H9 (cell line): ENCODE measurements at places on chromosomes 1 and 21.

GRCh38 chr1:245411245-245412036 is 256.7 kb downstream of the KIF26B start:
- no peak overlapping the region for H3K27ac ChIP-seq
- H3K4me3 ChIP-seq = no peak overlapping the region
- no peaks in the 10 kb centered on the region for H3K4me1 ChIP-seq
- no peak for DNase-seq
- H3K36me3 ChIP-seq = no peaks in the 10 kb centered on the region
- no peaks in the 10 kb centered on the region for H3K27me3 ChIP-seq

DNA sequence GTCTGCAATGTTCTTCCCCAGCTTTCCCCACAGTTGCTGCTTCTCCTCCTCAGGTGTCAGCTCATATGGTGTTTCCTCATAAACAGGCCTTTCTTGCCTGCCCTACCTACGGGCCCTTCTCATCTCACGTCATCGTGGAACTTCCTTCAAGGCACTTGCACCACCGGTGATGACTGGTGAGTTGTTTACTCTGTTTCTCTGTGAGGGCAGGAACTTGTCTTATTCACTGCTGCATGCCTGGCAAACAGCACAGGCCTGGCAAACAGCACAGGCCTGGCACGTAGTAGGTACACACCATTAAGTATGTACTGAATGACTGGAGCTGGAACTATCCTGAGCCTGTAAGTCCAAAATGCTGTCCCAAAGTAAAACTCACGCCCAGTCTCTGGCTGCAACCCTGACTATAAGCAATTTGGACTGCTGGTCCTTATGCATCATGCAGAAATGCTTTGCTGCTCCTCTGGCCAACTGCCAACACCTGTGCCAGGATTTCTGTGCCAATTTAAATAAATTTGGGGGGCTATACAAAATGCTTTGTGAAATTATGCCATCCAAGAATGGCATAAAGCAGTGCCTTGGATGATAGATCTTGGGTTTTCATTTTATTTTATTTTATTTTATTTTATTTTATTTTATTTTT is 25.7 kb downstream of the STK40 start:
- H3K36me3 ChIP-seq = peaks cover 7% of the 10 kb centered on the region
- no peak overlapping the region for H3K27ac ChIP-seq
- no peak for DNase-seq
- H3K4me1 ChIP-seq = no peaks in the 10 kb centered on the region
- H3K27me3 ChIP-seq = no peaks in the 10 kb centered on the region

- no peak overlapping the region for H3K27ac ChIP-seq
- no peaks in the 10 kb centered on the region for H3K27me3 ChIP-seq
- H3K4me1 ChIP-seq = peaks cover 15% of the 10 kb centered on the region; the same call in 1 of the 2 replicates
- no peaks in the 10 kb centered on the region for H3K36me3 ChIP-seq
- peak; percentile 52 for DNase-seq
- no peak overlapping the region for H3K4me3 ChIP-seq
These were observed 5.6 kb downstream of the RORC start for GRCh38 chr1:151825751-151826660.

- DNase-seq = no peak
- peaks cover 3% of the 10 kb centered on the region; the same call in 1 of the 2 replicates for H3K4me1 ChIP-seq
- H3K27ac ChIP-seq = no peak overlapping the region
- H3K36me3 ChIP-seq = peaks cover 16% of the 10 kb centered on the region
- no peak overlapping the region for H3K4me3 ChIP-seq
These were observed 46.4 kb downstream of the NUAK2 start for GRCh38 chr1:205275133-205275532.

- no peak overlapping the region for H3K27ac ChIP-seq
- no peaks in the 10 kb centered on the region for H3K27me3 ChIP-seq
- no peaks in the 10 kb centered on the region for H3K4me1 ChIP-seq
These were observed 280.6 kb downstream of the ZP4 start for GRCh38 chr1:237610157-237610556.

- no peaks in the 10 kb centered on the region for H3K4me1 ChIP-seq
- no peak overlapping the region for H3K27ac ChIP-seq
- no peak for DNase-seq
- no peak overlapping the region for H3K4me3 ChIP-seq
- no peaks in the 10 kb centered on the region for H3K36me3 ChIP-seq
These were observed 125.6 kb downstream of the URB2 start for GRCh38 chr1:229751610-229752009.

- H3K36me3 ChIP-seq = peaks cover 30% of the 10 kb centered on the region
- H3K27me3 ChIP-seq = no peaks in the 10 kb centered on the region
- no peak for DNase-seq
- no peak overlapping the region for H3K4me3 ChIP-seq
- no peak overlapping the region for H3K27ac ChIP-seq
These were observed 5.6 kb downstream of the PRCC start for GRCh38 chr1:156772728-156773497.

DNA sequence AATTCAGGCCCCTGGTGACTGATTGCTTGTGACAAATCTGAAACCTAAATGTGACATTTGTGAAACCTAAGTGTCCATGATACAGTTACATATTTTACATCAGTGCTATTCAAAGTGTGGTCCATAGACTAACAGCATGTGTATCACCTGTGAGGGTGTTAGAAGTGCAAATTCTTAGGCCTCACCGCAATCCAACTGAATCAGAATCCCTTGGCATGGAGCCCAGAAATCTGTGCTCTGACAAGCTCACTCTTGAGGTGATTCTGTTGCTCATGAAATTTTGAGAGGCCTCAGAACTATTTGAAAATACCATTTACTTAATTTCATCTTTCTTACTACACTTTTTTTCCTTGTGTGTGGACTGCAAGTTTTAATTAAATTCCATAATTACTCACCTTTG is 587.9 kb downstream of the ADGRL2 start:
- no peak overlapping the region for H3K27ac ChIP-seq
- DNase-seq = no peak

DNA sequence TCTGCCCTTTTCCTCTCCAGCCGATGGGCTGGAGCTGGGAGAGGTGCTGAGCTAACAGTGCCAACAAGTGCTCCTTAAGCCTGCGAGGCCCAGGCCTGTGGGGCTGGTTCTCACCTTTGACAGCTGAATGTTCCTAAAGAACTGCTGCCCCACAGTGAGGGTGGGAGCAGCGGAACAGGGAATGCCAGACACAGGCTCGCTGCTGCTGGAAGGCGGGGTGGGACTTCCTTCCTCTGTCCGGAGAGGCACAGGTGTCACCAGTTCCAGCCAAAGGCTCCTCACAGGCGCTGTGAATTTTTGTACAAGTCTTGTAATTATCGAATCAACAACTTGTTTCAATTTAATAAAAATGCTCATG is 47.1 kb downstream of the COQ8A start:
- DNase-seq = no peak
- peaks cover 21% of the 10 kb centered on the region for H3K36me3 ChIP-seq
- no peaks in the 10 kb centered on the region for H3K4me1 ChIP-seq

- peak; percentile 59 for DNase-seq
- H3K4me3 ChIP-seq = no peak overlapping the region
- H3K27me3 ChIP-seq = no peaks in the 10 kb centered on the region; the same call in 1 of the 2 replicates
- H3K27ac ChIP-seq = no peak overlapping the region
- H3K36me3 ChIP-seq = no peaks in the 10 kb centered on the region
- peaks cover 7% of the 10 kb centered on the region for H3K4me1 ChIP-seq
These were observed 858.7 kb downstream of the USP25 start for GRCh38 chr21:16588433-16588860.

- H3K4me3 ChIP-seq = no peak overlapping the region
- DNase-seq = no peak
- no peak overlapping the region for H3K27ac ChIP-seq
- H3K27me3 ChIP-seq = no peaks in the 10 kb centered on the region
- H3K4me1 ChIP-seq = peaks cover 3% of the 10 kb centered on the region; the same call in 1 of the 2 replicates
- H3K36me3 ChIP-seq = no peaks in the 10 kb centered on the region; the same call in 2 of the 3 replicates
These were observed 25.6 kb upstream of the IER5 start for GRCh38 chr1:181062836-181063428.

GRCh38 chr1:5164158-5164557 is 509.7 kb downstream of the AJAP1 start:
- H3K4me3 ChIP-seq = no peak overlapping the region
- DNase-seq = no peak
- H3K36me3 ChIP-seq = no peaks in the 10 kb centered on the region
- H3K27ac ChIP-seq = no peak overlapping the region

GRCh38 chr1:64497088-64497883 is 27.4 kb downstream of the CACHD1 start:
- no peaks in the 10 kb centered on the region; the same call in 1 of the 2 replicates for H3K27me3 ChIP-seq
- H3K4me1 ChIP-seq = peaks cover 29% of the 10 kb centered on the region; the same call in 1 of the 2 replicates
- DNase-seq = peak; percentile 74
- H3K27ac ChIP-seq = peak overlapping the region; percentile 72
- peak overlapping the region; percentile 15 for H3K4me3 ChIP-seq

- H3K27ac ChIP-seq = peak overlapping the region; percentile 34
- H3K36me3 ChIP-seq = no peaks in the 10 kb centered on the region; the same call in 1 of the 2 replicates
- H3K27me3 ChIP-seq = no peaks in the 10 kb centered on the region
These were observed 74.2 kb downstream of the PTPN14 start for GRCh38 chr1:214476986-214477870.

DNA sequence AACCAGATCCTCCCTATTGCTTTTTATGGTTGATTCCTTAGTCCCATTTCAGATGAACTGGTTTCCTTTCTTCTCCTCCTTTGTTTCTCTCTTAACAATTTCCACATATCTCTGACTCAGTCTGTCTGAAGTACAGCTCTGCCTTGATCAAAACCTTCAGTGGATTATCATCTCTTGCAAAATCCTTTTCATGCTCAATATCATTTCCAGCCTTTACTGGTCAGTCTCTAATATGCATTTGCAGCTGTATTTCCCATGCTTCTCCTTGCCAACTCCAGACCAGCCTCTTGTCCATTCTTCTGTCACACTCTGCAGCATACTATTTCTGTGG is 72.2 kb downstream of the SNX7 start:
- H3K36me3 ChIP-seq = 0 out of 3 replicates have a peak, but pooled peaks cover 4% of the 10 kb centered on the region
- DNase-seq = no peak
- H3K27ac ChIP-seq = no peak overlapping the region
- no peaks in the 10 kb centered on the region for H3K27me3 ChIP-seq
- no peaks in the 10 kb centered on the region for H3K4me1 ChIP-seq
- no peak overlapping the region for H3K4me3 ChIP-seq

DNA sequence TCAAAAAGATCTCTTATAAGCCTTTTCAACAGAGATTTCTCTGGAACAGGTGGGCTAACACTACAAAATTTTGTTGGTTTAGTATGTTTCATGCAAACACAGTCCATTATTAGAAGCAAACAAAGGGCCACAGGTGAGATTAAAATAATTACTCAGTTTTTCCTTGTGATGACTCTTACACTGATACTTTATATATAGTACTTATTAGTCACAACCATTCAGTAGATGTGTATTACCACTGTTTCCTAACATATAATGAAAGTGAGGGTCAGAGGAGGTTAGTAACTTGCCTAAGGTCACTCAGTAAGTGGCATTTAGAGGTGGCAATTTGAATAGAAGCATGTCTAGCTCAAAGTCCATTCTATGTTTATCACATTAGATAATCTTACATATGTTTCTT is 44.2 kb downstream of the CYYR1 start:
- no peaks in the 10 kb centered on the region for H3K27me3 ChIP-seq
- no peak for DNase-seq

DNA sequence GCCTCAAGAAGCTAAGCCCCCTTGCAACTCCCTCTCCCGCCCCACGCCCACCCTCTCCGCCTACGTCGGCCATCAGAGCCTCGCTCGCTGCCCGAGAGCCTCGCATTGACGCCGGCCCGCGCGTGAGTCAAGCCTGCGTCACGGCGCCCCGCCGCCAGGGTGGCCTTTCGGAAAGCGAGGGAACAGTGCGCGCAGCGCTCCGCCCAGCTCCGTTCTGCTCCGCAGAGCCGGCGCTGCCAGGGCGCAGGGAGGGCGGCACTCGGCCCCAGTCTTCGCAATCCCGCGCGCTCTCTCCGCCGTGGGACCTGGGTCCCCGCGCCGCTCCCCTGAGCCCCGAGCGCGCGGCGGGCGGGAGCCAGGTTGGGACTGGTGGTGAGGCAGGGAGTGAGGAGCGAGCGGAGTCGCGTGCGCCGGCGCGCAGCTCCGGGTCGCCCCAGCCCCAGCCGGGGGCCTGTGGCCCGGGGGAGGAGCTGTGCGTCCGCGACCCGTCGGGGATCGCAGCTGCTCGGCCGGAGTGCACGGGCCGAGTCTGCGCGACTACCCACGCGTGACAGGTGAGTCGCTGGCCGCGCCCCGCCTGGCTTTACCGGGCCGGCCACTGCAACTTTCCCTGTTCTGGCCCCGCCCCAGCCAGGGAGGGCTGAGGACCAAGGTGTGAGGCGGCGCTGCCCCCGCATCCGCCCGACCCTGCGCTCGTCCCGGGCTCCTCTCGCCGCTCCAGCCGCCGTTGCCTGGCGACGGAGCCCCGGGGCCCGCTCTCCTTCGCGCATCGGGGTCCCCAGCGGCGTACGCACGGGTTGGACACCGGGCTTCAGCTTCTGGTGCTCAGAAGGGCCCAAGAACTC is at the start of gene SLC6A17:
TSS of gene SLC6A17 (plus strand) at position 165 of the 845 bp plus-strand sequence. CDS start 16,436 bp downstream, outside the sequence.
- H3K4me3 ChIP-seq = peak within 1 kb of the TSS; percentile 73
- no peaks in the 10 kb centered on the region for H3K4me1 ChIP-seq
- no peak within 1 kb of the TSS for H3K27ac ChIP-seq
- H3K36me3 ChIP-seq = no peaks in the 10 kb centered on the region

DNA sequence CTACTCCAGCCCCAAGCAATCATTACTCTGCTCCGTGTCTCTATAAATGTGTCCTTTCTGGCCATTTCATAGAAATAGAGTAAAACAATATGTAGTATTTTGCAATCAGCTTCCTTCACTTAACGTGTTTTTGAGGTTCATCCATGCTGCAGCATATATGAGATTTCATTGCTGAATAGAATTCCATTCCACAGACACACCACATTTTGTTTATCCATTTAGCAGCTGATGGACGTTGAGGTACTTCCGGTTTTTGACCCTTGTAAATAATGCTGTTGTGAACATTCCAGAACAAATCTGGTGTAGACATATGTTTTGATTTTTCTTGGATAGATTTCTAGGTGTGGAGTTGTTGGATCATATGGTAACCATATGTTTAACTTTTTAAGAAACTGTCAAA is 30.7 kb downstream of the ADAM30 start:
- H3K36me3 ChIP-seq = no peaks in the 10 kb centered on the region
- H3K27ac ChIP-seq = no peak overlapping the region
- no peak for DNase-seq
- H3K4me3 ChIP-seq = no peak overlapping the region

GRCh38 chr1:101960142-101960541 is 36.6 kb downstream of the OLFM3 start:
- no peak overlapping the region for H3K4me3 ChIP-seq
- no peak overlapping the region for H3K27ac ChIP-seq
- no peaks in the 10 kb centered on the region for H3K36me3 ChIP-seq
- H3K27me3 ChIP-seq = no peaks in the 10 kb centered on the region

DNA sequence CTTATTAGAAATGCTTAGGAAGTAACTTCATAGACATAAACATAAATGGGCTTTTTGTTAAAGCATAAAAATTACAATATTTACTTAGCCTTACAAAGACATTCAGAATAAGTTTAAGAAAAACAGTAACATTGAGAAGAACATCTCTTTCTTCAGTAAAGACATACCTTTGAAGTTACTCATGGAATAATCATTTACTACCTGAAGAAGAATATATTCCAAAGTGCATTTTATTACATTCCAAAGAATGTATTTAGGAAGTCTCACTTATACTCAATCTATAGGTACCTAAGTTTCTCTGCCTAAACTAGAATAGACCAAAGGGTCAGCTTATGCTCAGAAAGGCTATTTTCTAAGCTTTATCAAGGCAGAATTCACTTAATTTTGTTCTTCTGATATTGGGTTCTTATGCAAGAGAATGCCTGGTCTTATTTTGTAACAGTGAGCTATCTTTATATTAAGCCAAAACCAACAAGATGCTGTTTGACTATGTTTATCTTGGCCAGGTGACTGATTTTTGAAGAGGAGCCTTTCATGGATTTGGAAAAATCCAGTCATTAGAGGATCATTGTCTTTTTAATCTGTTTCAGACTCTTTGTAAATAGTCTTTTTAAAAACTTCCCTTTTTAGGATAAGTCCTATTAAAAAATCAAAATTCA is 110.1 kb downstream of the OLFML2B start:
- no peak overlapping the region for H3K4me3 ChIP-seq
- no peaks in the 10 kb centered on the region for H3K4me1 ChIP-seq
- H3K36me3 ChIP-seq = no peaks in the 10 kb centered on the region
- no peak overlapping the region for H3K27ac ChIP-seq
